ENCODE measurements at places on chromosomes 2 and 18. TPM values are rescaled to one million over a fixed set of nuclear protein-coding genes. Genes with fewer than 3 reads are reported as not detected.

DAW1 gene
- polyA plus RNA-seq, result 0.07 TPM

CD207 gene
- not detected for polyA plus RNA-seq

RETSAT gene
- polyA plus RNA-seq, result 147 TPM

STAT4 gene
- polyA plus RNA-seq, result 2.2 TPM

IGFBP2 gene
- polyA plus RNA-seq, result 163 TPM

TRIM43 gene
- polyA plus RNA-seq, result not detected

PAX8 gene
- 1.2 TPM for polyA plus RNA-seq

MAIP1 gene
- 26.1 TPM for polyA plus RNA-seq

HOXD11 gene
- polyA plus RNA-seq, result not detected

CNTNAP5 gene
- polyA plus RNA-seq, result 0.12 TPM

ACTR3 gene
- polyA plus RNA-seq, result 93.3 TPM

SLC9A2 gene
- 1.9 TPM for polyA plus RNA-seq

TSPYL6 gene
- not detected for polyA plus RNA-seq

NMUR1 gene
- 0.81 TPM for polyA plus RNA-seq

DCC gene
- polyA plus RNA-seq, result 0.03 TPM

CXCR4 gene
- 11.6 TPM for polyA plus RNA-seq

GPR35 gene
- 139 TPM for polyA plus RNA-seq

EPAS1 gene
- 63.0 TPM for polyA plus RNA-seq

GRHL1 gene
- polyA plus RNA-seq, result 2.3 TPM

VWC2L gene
- 0.03 TPM for polyA plus RNA-seq

RMDN2 gene
- 8.9 TPM for polyA plus RNA-seq
